Chondrocyte (in vitro differentiated cells): ENCODE measurements at places on chromosomes 5 and 9.

GRCh38 chr5:159040181-159040580 lies 59.5 kb downstream of the EBF1 start:
- no peak for DNase-seq

GRCh38 chr5:9302218-9302617 lies 243.7 kb downstream of the SEMA5A start:
- DNase-seq: no peak

DNA sequence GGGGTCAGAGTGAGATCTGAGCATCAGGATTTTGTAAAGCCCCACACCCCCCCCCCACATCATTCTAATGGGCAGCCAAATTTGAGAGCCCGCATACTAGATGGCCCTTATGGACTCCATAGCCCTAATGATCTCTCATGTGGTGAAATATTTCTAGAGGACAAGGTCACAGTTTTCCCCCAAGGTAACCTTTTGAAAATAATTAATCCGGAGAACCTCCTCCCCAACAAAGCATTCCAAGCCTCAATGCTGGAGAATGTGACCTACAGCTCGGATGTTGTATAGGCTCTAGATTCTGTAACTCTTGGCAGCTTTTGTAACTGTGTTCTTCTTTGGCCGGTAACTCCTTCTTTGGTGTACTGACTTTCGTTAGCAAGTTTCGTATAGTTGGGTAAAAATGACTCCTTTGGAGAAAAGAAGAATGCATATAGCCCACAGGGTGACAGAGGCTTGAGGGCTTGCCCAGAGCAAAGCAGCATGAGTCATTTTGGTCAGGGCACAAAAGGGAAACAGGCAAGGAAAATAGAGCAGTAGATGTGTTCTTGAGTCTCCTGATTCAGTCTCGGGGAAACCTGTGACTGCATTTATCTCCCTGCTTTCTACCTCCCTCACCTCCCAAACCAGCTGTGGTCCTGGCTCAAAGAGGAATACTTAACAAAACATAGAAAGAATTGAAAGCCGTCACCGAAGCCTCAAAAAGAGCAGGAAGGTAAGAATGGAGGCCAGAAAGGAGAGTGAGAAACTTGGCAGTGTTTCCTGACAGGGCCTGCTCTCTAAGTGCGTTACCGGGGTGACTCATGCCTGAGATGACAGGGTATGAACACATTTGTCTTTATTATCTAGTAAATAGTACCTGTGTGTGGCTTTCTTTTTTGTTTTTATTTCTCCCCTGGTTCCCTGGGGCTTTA lies 6.6 kb upstream of the XPA start:
- no peak for DNase-seq

DNA sequence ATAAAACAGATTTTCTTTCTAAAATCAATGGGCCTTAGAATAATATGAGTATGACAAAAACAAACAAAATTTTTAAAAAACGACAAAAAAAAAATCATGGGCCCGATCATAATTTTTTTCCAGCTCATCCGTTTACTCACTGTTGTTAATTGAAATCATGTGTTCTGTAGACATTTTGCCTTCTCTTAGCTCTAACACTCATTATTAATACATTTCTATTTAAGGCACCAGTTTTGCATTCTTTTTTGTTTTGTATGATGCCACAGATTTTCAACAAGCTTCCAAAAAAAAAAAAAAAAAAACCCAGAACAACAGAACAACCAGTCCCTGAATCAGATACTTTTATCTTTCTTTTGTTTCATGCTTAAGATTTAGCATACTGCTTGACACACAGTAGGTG lies 86.4 kb downstream of the PRLR start:
- DNase-seq: no peak

GRCh38 chr5:32278406-32278805 lies 34.3 kb downstream of the MTMR12 start:
- no peak for DNase-seq

DNA sequence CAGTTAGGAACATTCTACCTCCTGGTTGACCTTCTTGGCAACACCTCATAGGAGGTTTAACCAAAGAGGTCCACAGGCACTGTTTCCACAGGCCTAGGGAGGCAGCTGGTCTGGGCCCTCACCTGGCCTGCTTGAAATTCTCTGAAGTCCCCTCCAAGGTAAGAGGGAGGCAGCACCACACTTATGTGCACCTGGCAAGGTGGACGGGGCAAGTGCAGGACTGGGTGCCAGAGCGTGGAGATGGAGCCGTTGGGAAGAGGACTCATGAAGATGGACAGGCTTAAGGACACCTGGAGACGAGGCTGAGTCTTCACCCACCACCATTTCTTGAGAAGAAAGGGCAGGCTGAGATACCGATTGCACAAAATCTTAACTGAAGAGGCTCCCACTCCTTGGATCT lies 6.6 kb upstream of the BARHL1 start:
- peak; percentile 42 for DNase-seq

DNA sequence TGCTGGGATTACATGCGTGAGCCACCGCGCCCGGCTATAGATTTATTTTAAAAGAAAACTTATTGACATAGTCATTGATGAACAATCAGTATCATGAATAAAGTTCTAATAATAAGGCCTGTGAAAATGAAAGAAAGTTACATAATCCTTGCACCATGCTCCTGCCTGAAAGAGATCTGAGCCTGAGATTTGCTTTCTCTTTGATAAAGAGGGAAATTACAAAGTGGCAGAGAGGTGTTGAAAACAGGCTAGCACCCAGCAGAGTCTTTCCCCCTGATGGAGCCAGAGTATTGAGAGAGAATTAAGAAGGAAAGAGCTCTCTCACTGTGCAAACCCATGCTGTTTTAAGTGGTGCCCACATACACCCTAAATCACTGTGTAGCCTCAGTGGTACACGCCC lies 37.2 kb downstream of the SLC6A7 start:
- no peak for DNase-seq

- DNase-seq: no peak
Measured at GRCh38 chr9:110638381-110638954, 30.1 kb upstream of the MUSK start.

GRCh38 chr9:29212397-29213387 lies 1639.4 kb upstream of the C9orf72 start:
- DNase-seq: no peak

GRCh38 chr5:52748590-52748989 lies 39.1 kb upstream of the ITGA1 start:
- no peak for DNase-seq

DNA sequence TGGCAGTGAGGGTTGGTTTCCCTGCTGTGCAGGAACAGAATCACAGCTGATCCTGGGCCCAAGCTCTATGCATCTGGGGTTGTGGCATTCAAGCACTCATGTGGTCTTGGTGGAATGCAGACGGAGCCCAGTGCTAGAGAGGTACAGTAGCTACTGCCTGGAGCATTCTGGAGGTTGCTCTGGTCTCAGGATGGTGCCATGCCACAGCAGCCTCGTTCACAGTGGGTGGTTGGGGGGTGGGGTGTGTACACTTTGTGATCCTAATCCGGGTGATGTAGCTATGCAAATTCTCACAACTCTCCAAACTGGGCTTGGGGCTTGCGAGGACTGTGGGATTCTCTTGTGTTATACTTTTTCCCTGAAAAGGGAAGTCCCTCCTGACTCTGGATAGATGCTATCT lies 45.2 kb downstream of the FGD3 start:
- DNase-seq: no peak

- peak; percentile 62 for DNase-seq
Measured at GRCh38 chr9:129381481-129381957, 203.5 kb upstream of the IER5L start.

DNA sequence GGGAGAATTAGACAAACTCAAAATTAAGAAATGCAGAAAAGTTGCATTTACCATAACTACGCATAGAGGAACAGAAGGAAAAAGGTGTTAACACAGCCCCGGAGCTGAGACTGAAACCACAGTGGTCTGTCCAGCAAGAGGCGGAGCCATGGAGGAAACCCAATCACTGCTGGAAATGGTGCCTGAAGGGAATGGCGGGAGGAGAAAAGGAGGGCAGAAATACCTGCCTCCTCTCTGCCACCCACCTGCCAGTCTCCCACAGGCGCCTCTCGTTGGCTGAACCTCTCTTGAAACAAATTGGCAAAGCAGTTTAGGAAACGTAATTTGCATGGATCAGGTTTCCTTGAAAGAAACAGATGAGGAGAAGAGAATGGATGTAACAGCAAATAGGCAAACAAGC lies 9.7 kb upstream of the PRKACG start:
- no peak for DNase-seq

DNA sequence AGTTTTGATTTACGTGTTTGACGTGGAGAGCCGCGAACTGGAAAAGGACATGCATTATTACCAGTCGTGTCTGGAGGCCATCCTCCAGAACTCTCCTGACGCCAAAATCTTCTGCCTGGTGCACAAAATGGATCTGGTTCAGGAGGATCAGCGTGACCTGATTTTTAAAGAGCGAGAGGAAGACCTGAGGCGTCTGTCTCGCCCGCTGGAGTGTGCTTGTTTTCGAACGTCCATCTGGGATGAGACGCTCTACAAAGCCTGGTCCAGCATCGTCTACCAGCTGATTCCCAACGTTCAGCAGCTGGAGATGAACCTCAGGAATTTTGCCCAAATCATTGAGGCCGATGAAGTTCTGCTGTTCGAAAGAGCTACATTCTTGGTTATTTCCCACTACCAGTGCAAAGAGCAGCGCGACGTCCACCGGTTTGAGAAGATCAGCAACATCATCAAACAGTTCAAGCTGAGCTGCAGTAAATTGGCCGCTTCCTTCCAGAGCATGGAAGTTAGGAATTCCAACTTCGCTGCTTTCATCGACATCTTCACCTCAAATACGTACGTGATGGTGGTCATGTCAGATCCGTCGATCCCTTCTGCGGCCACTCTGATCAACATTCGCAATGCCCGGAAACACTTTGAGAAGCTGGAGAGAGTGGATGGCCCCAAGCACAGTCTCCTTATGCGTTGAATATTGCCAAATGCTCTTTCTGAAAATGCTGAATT lies 850 bp downstream of the RRAGA start:
- DNase-seq: no peak

GRCh38 chr9:71854811-71855210 lies 56.2 kb downstream of the ABHD17B start:
- DNase-seq: no peak

DNA sequence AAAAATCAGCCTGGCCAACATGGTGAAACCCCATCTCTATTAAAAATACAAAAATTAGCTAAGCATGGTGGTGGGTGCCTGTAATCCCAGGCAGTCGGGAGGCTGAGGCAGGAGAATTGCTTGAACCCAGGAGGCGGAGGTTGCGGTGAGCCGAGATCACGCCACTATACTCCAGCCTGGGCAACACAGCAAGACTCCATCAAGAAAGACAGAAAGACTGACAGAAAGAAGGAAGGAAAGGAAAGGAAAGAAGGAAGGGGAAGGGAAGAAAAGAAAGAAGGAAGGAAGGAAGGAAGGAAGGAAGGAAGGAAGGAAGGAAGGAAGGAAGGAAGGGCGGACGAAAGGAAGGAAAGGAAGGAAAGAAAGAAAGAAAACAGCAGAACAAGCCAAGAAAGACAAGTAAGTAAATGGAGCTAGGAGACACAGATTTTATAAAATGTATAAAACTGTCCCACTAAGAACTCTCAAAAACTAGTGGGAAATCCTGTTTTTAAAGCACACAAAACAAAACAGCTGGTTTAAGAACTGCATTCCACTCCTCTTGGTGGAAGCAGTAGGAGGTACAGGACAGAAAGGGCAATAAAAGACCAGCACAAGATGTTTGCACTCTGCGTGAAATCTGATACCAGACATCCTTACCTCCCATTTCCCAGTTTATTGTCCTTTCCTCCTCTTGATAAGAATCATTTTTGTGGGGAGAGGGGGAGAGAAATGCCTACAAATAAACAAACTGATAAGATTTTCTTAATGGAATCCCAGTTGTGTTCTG lies 46.7 kb downstream of the MYO10 start:
- no peak for DNase-seq

DNA sequence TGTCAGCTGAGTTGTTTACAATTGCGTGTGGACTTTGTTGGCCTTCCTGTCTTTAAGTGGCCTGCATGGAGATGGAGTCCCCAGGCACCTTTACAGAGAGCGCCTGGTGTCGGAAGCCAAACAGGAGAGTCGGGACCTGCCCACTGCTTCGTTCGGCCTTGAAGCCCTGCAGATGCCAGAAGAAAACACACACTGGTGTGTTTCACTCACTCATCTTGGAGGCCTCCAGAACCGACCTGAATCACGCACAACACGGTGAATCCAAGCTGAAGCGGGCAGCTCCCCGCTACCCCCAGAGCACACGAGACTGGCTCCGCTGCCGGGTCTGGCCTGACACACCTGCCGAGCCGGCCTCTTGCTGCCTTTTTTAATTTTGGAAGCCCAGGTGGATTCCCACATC lies 419.4 kb upstream of the IRX4 start:
- DNase-seq: no peak

DNA sequence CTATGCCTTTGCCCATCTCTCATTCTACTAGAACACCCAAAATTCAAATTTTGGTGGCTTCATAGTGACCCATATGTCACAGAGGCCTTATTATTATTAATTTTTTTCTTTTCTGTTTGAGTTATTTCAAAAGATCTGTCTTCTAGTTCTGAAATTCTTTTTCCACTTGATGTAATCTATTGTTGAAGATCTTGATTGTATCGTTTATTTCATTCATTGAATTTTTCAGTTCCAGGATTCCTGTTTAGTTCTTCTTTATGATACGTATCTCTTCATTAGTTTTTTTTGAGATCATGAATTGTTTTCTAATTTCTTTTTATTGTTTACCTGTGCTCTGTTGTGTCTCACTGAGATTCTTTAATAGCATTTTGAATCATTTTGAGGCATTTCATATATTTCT lies 24.6 kb upstream of the APBA1 start:
- no peak for DNase-seq

GRCh38 chr5:179221196-179221876 lies 123.9 kb downstream of the ADAMTS2 start:
- DNase-seq: peak; percentile 75

DNA sequence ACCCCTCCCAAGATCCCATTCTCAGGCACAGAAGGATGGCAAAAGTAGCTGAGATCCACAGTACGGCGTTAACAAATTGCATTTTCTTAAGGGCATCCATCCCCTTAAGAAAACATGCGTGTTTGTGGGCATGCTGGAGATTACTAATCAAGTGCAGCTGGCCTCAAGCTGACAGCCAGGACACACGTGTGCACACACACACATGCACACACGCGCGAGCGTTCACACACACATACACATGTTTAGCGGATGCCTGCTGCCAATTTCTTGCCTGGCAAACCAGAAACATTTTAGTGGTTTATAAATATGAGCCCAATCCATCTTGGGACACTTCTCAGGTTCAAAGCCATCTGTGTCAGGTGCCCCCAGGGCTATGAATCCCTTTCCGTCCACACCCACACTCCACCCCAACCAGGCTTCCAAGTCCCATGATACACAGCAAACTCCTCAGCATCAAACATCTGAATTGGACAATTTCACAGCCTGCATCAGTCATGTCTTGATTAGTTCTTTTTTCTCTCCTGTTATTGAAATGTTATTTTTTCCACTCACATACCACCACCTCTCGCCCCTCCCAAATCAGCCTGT lies 23.5 kb upstream of the SMIM23 start:
- DNase-seq: no peak

DNA sequence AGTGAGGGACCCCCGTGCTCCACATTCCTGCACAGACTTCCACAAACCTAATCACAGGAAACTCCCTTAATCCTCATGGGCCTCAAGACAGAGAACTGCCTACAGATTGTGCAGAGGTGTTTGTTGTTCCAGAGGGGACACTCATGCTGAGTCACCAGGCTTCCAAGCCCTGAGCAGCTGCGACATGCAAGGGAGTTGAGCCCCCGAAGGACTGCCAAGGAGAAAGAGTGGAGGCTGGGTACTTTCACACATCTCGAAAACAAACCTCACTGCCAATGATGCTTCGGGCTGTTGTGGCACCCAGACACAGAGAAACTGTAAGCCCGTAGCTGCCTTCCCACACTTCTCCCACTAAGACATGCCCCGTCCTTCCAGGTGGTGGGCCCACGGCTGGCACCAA lies 480.8 kb downstream of the CDH12 start:
- peak; percentile 38 for DNase-seq
